ENCODE measurements at places on chromosomes 7 and 10.

- peak; percentile 60 for DNase-seq
Measured at GRCh38 chr7:77812290-77812685, 13.7 kb downstream of the PHTF2 start.

- no peak for DNase-seq
Measured at GRCh38 chr7:20238754-20239324, 21.7 kb upstream of the MACC1 start.

GRCh38 chr10:35211390-35211789, 84.7 kb downstream of the CREM start:
- no peak for DNase-seq

DNA sequence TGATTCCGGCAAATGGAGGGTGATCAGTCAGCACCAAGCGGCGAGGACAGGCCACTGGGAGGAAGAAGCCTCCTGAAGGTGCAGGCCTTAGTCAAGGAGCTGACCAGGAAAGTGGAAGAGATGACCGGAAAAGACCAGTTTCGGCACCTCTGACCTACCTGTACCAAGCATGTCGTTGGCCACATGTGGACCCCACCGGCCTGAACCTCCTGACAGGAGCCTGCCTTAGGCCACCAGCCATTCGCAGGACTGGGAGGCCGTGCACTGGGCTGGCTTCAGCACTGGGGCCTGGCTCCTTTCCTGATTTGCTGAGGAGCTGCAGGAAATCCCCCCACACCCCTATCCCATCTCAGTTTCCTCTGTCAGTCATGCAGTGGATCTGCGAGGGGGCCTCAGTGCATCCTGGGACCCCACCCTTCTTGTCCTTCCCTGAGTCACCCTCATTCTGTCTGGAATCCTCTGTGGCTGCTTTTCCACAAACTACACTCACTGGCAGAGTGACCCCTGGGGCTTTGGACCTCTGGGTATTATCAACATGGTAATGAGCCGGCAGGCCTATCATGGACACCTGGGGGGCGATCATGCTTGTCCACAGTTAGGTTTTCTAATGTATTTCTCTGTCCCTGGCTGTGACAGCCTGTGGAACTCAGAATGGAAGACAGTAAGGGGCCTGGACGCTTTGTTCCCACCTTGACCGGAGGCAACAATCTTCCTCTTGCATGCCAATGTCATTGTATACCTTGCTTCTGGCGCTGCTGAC, 33.0 kb downstream of the RAMP3 start:
- no peak for DNase-seq

GRCh38 chr7:90972906-90973550, 291.2 kb upstream of the FZD1 start:
- peak; percentile 32 for DNase-seq

- peak; percentile 97 for DNase-seq
Measured at GRCh38 chr7:41107330-41107937, 595.5 kb downstream of the INHBA start.

- DNase-seq, result peak; percentile 99
Measured at GRCh38 chr10:126459878-126460481, 71.7 kb upstream of the ADAM12 start.

DNA sequence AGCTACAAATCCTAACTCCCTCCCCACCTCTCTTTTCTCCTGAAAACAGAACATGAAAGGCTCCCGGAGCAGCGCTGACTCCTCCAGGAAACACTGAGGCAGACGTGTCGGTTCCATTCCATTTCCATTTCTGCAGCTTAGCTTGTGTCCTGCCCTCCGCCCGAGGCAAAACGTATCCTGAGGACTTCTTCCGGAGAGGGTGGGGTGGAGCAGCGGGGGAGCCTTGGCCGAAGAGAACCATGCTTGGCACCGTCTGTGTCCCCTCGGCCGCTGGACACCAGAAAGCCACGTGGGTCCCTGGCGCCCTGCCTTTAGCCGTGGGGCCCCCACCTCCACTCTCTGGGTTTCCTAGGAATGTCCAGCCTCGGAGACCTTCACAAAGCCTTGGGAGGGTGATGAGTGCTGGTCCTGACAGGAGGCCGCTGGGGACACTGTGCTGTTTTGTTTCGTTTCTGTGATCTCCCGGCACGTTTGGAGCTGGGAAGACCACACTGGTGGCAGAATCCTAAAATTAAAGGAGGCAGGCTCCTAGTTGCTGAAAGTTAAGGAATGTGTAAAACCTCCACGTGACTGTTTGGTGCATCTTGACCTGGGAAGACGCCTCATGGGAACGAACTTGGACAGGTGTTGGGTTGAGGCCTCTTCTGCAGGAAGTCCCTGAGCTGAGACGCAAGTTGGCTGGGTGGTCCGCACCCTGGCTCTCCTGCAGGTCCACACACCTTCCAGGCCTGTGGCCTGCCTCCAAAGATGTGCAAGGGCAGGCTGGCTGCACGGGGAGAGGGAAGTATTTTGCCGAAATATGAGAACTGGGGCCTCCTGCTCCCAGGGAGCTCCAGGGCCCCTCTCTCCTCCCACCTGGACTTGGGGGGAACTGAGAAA, 30.4 kb downstream of the PFKFB3 start:
- no peak for DNase-seq

- no peak for DNase-seq
Measured at GRCh38 chr7:105910172-105910571, 33.8 kb upstream of the ATXN7L1 start.

DNA sequence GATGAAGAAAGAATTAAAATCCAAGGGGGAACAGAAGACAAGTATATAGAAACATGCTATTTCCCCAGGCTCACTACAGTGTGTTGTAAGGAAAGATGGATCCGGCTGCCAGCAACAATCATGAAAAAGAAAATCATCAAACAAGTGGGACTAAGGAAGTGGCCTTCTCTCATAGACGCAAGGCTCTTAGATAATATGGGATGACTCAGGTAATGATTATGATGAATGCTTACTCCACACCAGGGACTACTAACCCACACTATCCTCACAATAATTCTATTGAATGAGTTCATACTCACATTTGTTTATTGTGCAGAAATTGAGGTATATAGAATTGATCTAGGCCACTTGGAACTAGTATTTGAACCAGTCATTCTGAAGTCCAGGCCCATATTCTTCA, 111.2 kb upstream of the BET1 start:
- DNase-seq, result peak; percentile 85

Data from HT1080 (cell line).